ENCODE measurements at places on chromosomes 4 and X.

- DNase-seq, result no peak
Measured at GRCh38 chrX:118603981-118604380, 108.4 kb downstream of the DOCK11 start.

DNA sequence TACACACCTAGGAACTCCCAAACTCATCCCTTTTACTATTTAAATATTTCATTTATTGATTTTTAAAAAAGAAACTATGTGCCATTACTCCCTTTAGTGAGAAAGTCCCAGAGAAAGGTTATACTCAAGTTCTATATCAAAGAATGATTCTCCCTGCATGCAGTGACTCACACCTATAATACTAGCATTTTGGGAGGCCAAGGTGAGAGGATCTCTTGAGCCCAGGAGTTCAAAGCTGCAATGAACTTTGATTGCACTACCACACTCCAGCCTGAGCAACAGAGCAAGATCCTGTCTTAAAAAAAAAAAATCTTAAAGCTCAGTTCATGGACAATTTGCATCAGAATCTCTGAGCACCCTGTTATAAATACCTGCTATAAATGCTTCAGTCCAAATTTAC lies 9.2 kb upstream of the RBPJ start:
- DNase-seq, result no peak

- DNase-seq, result no peak
Measured at GRCh38 chr4:17066972-17067371, 168.5 kb upstream of the LDB2 start.

DNA sequence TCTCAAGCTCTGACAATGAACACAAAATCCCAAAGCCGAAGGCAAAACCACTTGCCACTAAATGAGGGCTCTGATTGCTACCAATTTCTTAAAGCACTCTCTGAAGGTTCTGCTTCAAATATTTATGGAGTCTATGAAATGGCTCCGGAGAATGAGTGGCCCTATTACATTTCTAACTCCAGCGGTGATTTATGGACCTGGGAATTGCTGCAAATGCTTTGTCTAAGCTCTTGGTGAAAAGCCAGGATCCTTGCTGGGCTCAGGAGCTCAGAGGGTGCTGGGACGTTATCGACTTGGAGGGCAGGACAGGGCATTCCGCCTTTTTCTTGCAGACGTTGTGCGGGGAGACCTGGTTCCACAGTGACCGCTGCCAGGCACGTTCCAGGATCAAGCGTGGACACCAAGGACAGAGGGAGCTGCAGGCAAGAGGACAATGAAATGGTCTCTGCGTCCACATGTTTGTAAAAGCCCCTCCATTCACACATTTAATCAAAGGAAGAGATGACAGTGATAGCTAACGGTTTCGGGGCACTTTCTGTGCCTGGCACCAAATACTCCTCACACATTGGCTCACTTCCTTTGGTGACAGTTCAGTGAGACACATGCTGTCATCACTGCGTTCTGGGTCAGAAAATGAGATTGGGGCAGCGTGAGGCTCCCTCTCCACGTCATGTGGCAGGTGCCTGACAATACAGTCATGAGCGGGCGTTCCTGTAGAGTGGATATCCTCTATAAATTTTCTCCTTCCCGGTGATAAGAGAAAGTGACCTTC lies 58.8 kb downstream of the C4orf50 start:
- DNase-seq, result no peak

DNA sequence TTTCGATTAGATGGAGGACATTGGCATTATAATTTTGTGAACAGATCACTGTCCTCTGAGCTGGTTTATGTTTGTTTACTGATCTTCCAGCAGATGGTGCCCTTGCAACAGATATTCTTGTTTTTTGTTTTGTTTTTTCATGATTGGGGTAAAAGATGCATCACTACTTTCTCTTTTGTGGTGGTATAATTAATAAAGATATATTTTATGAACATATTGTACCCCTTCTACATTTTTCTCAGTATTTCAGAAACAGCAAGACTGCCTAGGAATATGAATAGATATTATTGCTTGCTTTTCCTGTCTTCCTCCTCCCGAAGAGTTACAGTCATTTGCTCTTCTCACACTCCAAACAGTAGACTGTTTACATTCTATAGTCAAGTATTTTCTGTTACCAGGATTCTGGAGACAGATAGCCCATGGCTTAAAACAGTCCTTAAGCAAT lies 905.2 kb downstream of the TRAM1L1 start:
- DNase-seq, result no peak

DNA sequence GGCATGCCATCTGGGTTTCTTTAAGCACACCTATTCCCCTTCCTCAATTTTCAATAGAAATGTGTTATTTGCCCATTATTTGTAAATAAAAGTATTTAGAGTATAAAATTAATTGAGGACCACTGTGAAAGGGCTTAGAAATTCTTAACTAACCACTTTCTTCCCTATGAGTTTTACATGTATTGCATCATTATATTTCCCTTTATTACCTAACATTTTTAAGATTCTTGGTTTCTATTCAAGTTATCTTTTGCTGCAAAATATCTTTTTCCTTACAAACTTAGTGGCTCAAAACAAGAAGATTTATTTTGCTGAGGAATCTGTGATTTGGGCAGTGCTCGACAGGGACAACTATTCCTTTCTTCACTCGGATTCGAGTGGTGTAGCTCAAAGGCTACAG lies 40.5 kb downstream of the GRID2 start:
- no peak for DNase-seq

DNA sequence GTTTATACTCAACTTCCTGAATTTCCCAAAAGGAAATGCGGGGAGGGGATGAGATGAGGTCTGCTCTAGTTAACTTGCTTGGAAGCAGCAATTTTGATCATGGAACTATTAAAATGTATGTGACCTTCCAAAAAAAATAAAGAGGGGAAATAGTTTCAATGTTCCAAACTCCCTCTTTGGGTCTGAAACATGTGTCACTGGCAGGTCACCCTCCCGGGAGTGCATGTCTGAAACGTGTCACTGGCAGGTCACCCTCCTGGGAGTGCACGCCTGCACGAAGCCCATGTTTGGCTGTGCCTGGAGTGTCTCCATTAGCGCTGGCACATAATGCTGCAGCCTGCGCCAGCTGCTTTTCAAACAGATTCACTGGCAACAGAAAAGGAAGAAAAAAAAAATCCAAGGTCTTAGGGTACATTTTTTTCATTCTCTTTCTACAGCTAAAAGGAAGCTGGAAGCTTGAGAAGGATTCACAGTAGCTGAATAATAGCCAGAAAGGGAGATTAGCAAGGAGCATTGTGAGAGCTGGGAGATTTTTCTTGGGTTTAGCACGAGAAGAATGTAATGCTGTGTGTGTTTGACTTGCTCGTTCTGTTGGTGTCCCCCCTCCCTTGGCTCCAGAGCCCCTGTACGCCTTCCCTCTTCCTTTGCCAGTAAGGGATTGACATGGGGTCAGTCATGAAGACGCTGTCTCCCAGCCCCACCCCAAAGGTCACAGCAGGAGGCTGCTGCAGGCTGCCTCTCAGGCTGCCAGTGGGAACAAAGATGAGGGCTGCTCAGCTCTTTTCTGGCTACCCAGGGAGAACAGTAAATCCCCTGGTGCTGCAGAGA lies 39.2 kb upstream of the TLR3 start:
- no peak for DNase-seq

DNA sequence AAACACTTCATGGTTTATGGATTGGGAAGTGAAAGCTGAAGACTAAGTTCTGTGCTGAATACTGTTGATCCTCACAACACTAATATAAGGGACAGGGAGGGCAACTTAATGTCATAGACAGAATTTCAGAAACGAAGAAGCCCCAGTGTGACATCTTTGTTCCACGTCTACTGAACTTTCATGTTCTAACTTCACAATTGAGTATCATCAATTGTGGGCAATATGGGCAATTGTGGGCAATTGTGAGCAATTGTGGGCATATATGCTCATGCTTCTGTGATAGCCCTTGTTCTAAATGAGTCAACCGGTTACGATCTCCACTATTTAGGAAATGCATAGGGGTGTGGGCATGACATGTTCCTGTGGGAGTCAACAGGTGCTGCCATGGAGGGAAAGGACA lies 33.7 kb downstream of the CYBB start:
- no peak for DNase-seq

DNA sequence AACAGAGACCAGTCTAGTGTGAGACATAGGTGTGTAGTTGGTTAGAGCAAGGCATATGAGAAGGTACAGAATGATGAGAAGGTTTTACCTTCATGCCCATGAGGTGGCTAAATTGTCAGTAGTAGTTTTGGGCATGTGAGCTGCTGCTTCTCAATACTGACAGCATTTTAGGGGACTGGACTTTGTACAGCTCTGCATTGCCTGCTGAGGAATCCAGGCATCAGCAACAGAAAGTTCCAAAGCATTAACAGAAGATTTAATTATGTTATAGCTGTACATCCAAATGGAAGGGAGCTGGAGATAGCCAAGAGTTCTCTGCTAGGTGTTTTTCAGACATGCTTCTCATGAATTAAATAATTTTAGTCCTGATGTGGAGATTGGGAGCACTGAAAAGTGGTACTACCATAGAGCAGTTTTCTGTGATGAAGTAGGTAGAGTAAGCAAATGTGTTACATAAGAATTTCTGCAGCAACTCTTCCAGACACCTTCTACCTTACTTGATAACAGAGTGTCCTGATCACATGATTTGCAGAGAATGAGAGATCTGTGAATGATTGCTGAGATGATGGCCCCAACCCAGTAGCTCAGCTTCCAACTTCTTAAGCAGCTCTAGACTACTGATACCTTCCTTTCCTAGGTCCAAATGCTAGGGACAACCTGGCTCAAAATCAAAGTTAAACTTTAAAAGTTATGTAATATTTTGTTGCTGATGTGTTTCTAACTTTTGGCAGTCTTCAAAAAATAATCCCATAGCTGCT lies 30.4 kb downstream of the FNIP2 start:
- DNase-seq, result no peak

GRCh38 chr4:176539785-176540175 lies 220.0 kb downstream of the SPCS3 start:
- no peak for DNase-seq

DNA sequence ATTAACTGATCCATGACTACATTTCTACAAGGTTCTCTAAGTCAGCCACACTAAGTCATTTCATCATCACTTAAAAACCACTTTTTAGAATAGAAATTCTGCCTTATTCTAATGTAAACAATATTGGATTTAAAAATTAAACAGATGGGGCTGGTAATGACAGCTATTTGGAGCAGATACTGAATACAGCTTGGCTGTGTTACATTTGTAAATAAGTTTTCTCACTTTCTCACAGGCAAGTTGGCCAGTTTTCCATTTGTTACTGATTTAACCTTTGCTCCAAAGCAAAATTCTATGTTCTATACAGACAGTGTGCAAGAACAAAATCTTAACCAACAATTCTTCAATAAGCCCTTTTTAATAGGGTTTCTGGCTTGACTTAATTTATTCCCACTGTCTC lies 370.7 kb downstream of the GRIA2 start:
- DNase-seq, result no peak

GRCh38 chr4:1744552-1744951 lies 23.2 kb downstream of the TACC3 start:
- DNase-seq, result no peak

DNA sequence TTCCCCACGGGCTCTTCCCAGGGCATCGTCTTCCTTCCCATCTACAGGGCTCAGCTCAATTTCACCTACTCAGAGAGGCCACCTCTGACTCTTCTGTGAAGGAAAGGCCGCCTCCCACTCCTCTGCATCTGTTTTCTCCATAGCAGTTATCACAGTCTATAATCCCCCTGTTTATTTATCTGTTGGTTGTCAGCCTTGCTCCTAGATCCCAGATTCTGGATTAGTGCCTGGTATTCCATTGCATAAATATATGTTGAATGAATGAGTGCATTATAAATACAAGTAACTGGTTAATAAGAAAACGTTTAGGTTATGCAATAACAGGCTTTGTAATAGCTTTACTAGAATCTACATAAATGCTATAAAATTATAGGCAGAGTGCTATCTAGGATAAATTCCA lies 52.9 kb downstream of the NSG1 start:
- DNase-seq, result no peak

GRCh38 chrX:1224954-1225353 lies 12.5 kb upstream of the CRLF2 start:
- DNase-seq, result no peak

DNA sequence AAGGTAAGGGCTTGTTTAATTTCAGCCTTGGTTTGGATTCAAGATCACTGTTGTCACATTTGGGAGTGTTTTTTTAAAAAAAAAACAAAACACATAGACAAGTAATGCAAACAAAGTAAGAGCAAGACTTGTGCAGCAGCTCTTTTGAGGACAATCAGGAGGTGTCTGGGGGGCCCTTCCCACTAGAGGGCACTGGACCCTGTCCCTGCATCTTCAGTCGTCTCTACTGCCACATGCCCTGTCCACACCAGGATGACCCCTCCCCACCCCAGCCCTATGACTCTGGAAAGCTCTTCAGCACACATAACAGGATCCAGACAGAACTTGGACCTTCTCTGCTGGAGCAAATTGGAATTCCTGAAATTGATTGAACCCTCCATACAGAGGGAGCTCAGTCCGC lies 71.0 kb downstream of the USP46 start:
- no peak for DNase-seq

GRCh38 chrX:46770000-46770816 lies 11.3 kb upstream of the SLC9A7 start:
- DNase-seq, result no peak

DNA sequence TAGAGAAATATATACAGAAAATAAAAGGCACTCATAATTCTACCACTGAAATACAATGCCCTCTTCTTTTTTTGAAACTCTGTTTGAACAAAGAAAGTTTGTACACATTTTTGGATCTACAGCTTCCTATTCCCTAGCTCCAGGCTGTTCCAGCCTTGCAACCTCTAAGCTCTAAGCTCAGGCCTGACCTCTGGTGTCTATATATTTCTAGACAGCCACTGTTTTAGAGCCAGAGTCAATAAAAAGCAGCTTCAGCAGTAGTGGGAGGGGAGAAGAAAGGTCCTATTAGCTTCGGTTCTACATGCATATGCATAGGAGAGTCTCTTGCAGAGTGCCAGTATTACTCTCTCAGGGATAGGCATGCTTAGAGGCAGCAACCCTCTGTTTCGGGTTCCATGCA lies 39.7 kb downstream of the CLDN2 start:
- DNase-seq, result no peak

GRCh38 chr4:47786958-47787370 lies 50.9 kb downstream of the CORIN start:
- DNase-seq, result no peak

- DNase-seq, result no peak
Measured at GRCh38 chr4:3700223-3700622, 66.0 kb upstream of the ADRA2C start.

- no peak for DNase-seq
Measured at GRCh38 chrX:24858004-24858746, 157.6 kb downstream of the ARX start.

DNA sequence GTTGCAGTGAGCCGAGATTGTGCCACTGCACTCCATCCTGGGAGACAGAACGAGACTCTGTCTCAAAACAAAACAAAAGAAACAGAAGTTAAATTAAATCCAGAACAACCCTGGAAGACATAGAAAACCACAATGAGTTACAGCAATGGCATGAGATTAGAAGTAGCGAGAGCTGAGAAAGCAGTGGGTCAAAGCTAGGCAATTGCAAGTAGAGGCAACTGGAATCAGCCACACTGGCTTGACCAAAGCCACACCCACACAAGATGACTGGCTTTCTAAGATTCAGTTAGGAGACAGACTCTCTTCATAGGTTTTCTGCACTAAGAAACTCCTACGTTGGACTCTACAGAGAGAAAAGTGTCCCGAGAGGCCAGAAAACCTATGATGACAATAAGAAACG lies 443.0 kb downstream of the GPM6A start:
- DNase-seq, result no peak

- DNase-seq, result no peak
Measured at GRCh38 chr4:146494143-146494542, 27.6 kb downstream of the SLC10A7 start.

GRCh38 chr4:19728773-19729172 lies 522.9 kb upstream of the SLIT2 start:
- no peak for DNase-seq

- no peak for DNase-seq
Measured at GRCh38 chr4:159768016-159768415, 665.1 kb downstream of the RAPGEF2 start.

All from activated CD8-positive, alpha-beta memory T cell treated with anti-CD3 and anti-CD28 coated beads for 1 hour (primary cell).